ENCODE measurements at places on chromosomes 2 and 18.

GRCh38 chr18:74778191-74778847, 180.6 kb downstream of the ZNF407 start:
- DNase-seq: no peak

DNA sequence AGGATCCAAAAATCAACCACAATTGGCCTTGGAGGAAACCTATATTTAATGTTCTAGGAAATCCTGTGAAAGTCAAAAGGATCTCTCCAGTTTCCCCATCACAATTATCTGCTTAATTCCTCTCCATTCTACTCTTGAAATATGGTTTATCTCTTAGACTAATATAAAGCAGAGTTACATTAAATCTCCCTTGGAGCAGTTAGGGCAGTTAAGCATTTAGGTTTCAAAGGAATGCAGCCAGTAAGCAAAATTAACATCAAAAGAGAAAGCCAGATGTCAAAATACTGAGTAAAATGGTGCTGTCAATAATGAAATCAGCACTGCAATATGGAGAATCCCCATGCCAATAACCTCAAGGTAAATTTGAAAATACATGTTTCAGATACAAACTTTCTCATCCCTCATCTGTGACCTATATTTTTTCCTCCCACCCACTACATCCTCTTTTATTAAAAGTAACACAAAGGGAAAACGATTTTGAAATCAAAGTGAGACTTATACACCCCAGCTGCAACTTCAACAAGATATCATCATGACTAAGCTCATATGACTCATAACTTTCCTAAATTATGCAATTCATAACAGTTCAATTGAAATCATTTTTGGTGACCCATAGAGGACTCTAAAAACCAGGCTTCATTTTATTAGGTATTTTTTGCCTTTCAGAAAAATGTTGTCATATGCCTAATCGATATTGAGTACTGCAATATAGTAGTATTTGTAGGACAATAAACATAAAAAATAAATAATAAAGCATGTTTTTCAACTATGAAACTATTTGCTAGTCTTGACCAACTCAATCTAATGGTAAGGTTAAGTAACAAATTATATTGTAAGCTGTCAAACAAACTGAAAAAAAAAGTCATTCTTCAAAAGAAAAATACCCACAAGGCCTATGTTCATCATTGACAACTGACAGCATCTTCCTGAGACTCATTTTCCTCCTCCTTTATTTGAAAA, 3.1 kb downstream of the ADAM17 start:
- no peak for DNase-seq

DNA sequence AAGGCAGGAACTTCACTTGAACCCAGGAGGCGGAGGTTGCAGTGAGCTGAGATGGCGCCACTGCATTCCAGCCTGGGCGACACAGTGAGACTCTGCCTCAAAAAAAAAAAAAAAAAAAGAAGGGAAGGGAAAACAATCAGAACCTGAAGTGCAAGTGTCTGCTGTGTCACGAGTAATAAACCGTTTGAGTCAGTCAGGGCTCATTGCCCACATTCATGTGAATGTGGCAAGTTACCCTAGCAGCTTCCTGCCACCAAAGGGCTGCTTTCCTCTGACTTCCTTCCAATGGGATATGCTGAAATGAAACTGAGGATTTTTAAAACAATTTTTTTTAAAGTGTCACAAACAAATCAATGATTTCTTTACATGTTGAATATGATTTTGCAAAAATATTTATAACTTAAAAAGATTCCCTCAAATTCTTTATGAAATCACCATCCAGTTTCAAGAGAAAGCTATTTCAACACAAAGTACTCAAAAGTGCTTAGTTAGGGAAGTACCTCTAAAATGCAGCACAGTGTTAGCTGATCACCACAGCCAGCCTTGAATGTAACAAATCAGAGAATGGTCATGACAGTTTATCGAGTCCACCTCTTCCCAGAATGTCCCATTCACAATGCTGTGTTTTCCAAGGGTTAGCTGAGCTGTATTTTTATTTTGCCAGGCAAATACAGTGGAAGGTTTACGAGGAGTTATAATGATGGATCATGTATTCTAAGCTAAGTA, 36.4 kb downstream of the WDSUB1 start:
- DNase-seq: no peak

DNA sequence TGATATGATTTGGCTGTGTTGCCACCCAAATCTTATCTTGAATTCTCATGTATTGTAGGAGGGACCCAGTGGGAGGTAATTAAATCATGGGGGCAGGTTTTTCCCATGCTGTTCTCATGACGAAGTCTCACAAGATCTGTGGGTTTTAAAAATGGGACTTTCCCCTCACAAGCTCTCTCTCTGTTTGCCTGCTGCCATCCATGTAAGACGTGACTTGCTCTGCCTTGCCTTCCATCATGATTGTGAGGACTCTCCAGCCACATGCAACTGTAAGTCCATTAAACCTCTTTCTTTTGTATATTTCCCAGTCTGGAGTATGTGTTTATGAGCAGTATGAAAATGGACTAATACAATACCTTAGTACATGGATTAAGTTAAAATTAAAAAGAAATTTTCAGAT, 1094.7 kb upstream of the SLC39A10 start:
- no peak for DNase-seq
